ENCODE measurements at places on chromosomes 16 and 17. TPM values are rescaled to one million over a fixed set of nuclear protein-coding genes. Genes with fewer than 3 reads are reported as not detected.

DNA sequence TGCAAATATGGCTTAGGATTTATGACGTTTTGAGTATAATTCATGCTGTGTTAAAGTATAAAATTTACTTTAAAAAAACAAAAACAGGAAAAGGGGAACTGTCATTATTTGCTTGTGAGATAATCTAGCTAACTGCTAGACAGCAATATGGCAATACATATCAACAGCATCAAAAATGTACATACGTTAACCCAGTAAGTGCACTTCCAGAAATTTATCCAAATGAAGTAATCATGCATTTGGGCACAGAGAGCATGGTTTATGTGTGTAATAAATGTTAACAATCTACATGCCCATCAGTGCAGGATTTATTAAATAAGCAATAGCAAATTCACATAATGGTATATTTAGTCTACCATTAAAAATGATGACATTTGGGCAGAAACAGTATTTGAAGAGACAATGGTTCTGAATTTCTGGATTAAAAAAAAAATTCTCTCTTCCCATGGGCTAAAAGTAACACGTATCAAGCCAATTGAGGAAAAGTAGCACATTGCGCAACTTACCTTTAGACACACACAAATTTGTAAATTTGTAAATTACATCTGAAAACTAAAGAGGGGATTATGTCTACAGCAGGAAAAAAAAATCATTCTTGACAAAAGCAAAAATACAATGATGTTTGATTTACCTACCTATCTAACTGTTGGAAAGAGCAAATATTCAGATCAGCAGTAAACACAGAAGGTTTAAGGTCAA is 80.2 kb downstream of the CACNG1 start:
- H3K27ac ChIP-seq = no peak overlapping the region
- DNase-seq = no peak
- H3K4me3 ChIP-seq = no peak overlapping the region
- H3K36me3 ChIP-seq = peaks cover 52% of the 10 kb centered on the region

- H3K27ac ChIP-seq = no peak overlapping the region
- no peaks in the 10 kb centered on the region for H3K27me3 ChIP-seq
- H3K36me3 ChIP-seq = peaks cover 17% of the 10 kb centered on the region
- H3K4me1 ChIP-seq = peaks cover 13% of the 10 kb centered on the region
These were observed 37.2 kb downstream of the GSE1 start for GRCh38 chr16:85650135-85650843.

DNA sequence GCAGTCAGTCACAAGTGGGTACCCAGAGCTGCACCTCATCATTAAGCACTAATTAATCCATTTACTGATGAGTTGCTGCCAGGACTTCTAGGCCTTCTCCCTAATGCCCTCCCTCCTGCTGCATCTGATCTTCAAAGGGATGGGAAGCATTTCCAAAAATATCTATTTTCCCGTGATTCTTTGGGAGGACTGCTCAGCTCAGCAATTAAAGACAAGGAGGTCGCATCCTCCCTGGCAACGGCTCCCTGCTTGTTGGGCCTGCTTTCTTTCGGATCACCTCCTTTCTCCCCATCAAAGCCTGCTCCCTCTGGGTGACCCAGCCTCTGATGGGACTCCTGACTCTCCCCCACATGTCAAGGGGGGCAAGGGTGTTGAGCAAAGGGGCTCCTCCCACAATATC is 26.0 kb upstream of the SPPL2C start:
- H3K36me3 ChIP-seq = no peaks in the 10 kb centered on the region
- no peak overlapping the region for H3K27ac ChIP-seq
- peaks cover 4% of the 10 kb centered on the region for H3K4me1 ChIP-seq

The TMC5 gene
- 0.06 TPM for total RNA-seq

The CIITA gene
- total RNA-seq = 10.5 TPM
